Tibial nerve (tissue), 4 donors: ENCODE measurements at places on chromosomes 7 and 10. TPM values are rescaled to one million over a fixed set of nuclear protein-coding genes. Genes with fewer than 3 reads are reported as not detected.

DNA sequence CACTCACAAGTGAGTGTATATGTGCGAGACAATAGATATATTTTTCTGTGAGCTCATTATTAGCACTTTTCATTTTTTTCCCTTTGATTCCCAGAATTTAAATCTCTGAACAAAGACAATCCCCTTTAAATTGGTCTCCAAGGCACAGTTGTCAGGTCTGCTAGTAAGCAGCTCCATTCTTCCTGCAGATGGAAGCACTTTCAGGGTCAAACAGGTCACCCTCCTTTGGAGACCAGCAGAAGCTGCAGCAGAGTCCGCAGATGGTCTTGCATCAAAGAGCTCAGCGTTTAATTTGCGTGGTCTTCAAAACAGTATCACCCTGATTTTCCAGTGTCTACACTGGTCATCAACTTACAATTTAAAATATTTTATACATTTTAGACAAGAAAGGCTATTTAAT is 543.8 kb downstream of the ARL4A start:
- no peaks in the 10 kb centered on the region for H3K27me3 ChIP-seq
- no peak overlapping the region for H3K4me3 ChIP-seq
- no peaks in the 10 kb centered on the region for H3K36me3 ChIP-seq
- no peak for DNase-seq
- H3K27ac ChIP-seq: no peak overlapping the region
- peaks cover 6% of the 10 kb centered on the region for H3K4me1 ChIP-seq

DNA sequence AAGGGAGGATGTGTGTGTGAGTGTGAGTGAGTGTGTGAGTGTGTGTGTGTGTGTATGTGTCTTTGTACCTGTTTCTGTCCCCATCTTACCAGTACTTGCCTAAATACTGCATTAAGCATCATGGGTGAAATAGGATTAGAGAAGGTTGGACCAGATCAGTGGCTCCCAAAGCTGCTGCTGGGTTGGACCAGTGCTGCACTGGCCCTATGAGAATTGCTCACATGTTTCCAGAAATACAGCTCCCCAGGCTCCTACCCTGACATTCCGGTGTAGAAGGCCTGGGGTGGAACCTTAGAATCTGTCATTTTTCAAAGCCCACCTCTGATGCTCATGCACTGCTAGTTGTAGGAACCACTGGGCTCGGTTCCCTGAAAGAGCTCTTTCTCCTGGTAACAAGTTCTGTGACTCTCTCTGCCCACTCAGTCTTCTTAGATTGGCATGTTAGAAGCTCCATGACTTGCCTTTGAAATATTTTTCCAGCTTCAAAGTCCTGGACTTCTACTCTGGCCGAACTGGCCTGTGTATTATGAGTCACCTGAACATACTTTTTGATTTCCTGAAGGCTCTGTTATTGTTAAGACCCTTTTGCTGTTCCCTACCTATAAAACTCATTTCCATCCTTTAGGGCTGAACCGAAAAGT is 224.7 kb downstream of the CUX1 start:
- H3K27me3 ChIP-seq: no peaks in the 10 kb centered on the region
- H3K36me3 ChIP-seq: no peaks in the 10 kb centered on the region
- peaks cover 10% of the 10 kb centered on the region for H3K4me1 ChIP-seq
- no peak for DNase-seq
- peak overlapping the region; percentile 70 for H3K27ac ChIP-seq

GRCh38 chr7:105769901-105770628 is 106.3 kb downstream of the ATXN7L1 start:
- DNase-seq: no peak
- no peaks in the 10 kb centered on the region for H3K27me3 ChIP-seq
- no peak overlapping the region for H3K27ac ChIP-seq
- no peaks in the 10 kb centered on the region for H3K36me3 ChIP-seq

- no peak overlapping the region for H3K4me3 ChIP-seq
- no peak for DNase-seq
- no peak overlapping the region for H3K27ac ChIP-seq
Measured at GRCh38 chr10:13631594-13631993, 44.8 kb downstream of the PRPF18 start.

DNA sequence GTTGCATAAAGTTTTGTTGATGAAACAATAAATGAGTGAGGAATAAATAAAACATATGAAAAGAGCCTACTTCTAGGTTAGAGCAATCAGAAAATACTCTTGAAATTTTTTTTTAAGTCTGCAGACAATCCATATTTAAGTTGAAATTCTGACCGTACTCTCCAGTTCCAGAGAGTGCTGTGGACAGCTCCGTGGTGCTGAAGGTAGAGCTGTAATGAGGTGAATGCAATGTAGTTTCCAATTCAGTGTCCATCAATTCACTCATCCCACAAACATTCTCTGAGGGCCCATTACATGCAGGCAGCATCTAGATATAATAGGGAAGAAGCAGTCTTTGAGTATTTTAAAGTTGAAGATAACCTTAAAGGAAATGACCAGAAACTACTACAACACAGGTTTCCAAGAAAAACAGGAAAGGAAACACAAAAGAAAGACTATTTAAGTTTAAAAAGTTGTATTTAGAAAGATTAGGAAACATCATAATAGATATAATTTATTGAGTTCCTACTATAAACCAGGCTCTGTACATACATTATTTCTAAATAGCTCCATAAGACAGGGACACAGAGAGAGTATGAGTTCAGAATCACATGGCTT is 44.0 kb upstream of the CRTAC1 start:
- H3K27ac ChIP-seq: no peak overlapping the region
- H3K36me3 ChIP-seq: no peaks in the 10 kb centered on the region
- no peak for DNase-seq
- H3K4me1 ChIP-seq: no peaks in the 10 kb centered on the region
- no peaks in the 10 kb centered on the region for H3K27me3 ChIP-seq

DNA sequence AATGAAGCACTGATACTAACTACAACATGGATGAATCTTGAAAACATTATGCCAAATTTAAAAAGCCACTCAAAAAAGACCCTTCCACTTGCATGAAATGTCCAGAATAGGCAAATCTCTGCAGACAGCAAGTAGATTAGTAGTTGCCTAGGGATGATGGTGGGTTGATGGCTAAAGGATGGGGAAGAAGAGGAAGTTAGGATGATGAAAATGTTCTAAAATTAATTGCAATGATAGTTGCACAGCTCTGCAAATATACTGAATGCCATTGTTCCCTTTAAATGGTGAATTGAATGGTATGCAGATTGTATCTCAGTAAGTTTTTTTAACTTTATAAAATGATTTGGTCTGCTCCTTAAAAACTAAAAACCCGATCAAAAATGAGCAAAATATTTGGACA is 7.3 kb upstream of the LIPA start:
- no peak for DNase-seq
- no peak overlapping the region for H3K4me3 ChIP-seq
- no peaks in the 10 kb centered on the region for H3K36me3 ChIP-seq
- H3K27me3 ChIP-seq: no peaks in the 10 kb centered on the region

GRCh38 chr10:34727595-34728033 is 87.5 kb downstream of the PARD3 start:
- no peak overlapping the region for H3K27ac ChIP-seq
- DNase-seq: peak; percentile 19
- H3K4me1 ChIP-seq: peaks cover 67% of the 10 kb centered on the region
- H3K4me3 ChIP-seq: no peak overlapping the region
- no peaks in the 10 kb centered on the region for H3K36me3 ChIP-seq

- no peak for DNase-seq
- H3K36me3 ChIP-seq: no peaks in the 10 kb centered on the region
- no peak overlapping the region for H3K27ac ChIP-seq
- H3K27me3 ChIP-seq: no peaks in the 10 kb centered on the region
- no peaks in the 10 kb centered on the region for H3K4me1 ChIP-seq
- H3K4me3 ChIP-seq: no peak overlapping the region
Measured at GRCh38 chr7:101422356-101423195, 59.9 kb downstream of the COL26A1 start.

DNA sequence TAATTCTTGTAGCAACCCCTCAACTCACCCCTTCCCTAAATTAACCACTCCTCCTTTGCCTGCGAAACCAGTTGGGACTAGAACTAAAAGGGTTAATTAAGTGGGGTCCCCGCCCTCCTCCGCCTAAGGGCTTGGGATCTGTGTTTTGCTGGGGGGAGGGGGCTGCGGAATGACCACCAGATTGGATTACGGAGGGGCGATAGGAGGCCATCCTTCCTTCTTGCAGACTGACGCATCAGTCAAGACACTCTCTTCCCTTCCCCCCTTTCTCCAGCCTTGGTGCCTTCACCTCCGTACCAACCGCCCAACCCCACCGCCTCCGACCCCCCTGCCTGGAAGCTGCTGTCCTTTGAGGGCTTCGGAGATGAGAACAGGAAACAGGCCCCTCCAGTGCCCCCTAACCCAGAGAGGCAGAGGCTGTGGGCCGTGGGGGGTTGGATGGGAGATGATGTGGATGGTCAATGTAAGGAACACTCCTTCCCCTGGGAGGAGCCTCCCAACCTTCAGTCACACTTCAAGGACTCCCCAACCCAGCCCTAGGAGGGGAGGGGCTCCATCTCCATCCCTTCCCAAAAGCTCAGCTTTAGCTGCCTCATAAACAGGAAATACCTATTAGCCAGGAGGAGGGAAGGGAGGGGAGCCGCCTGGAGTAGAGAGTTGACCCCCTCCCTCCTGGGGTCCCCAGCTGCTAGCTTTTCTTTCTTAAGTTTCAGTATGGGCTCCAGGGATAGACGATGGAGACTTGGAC is 997 bp upstream of the LDB1 start:
- no peaks in the 10 kb centered on the region for H3K36me3 ChIP-seq
- H3K4me1 ChIP-seq: peaks cover 39% of the 10 kb centered on the region
- DNase-seq: peak; percentile 47
- no peaks in the 10 kb centered on the region for H3K27me3 ChIP-seq
- H3K27ac ChIP-seq: peak overlapping the region; percentile 92
- peak overlapping the region; percentile 96 for H3K4me3 ChIP-seq

DNA sequence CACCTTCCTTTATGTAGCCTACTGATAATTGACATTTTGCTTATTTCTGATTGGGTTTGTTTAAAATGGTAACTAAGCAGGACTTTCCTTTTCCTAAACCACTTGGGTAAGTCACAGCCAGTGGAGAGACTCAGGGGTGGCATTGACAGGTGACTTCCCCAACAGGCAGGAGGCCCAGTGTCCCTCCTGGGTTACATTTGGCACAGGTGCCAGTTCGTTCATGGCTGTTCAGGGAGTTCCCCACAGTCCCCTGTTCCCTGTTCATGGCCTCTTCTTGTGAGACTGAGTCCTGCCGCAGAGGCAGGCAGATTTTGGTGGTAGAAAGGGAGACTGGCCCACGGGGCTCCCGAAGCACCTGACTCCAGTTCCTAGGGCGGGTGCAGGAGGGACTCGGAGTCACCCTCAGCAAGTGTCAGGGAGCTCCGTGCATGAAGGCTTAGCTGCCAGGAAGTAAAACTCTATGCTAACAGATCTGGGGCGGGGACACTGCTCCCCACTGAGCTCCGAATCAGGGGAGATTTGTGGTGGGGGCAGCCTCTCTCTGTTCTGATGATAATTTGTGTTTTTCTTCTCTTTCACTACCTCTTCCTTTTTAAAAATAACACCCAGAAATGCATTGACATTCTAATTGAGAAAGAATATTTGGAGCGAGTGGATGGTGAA is 84.1 kb downstream of the EZH2 start:
- no peak overlapping the region for H3K27ac ChIP-seq
- no peak overlapping the region for H3K4me3 ChIP-seq
- H3K36me3 ChIP-seq: peaks cover 6% of the 10 kb centered on the region
- no peak for DNase-seq

DNA sequence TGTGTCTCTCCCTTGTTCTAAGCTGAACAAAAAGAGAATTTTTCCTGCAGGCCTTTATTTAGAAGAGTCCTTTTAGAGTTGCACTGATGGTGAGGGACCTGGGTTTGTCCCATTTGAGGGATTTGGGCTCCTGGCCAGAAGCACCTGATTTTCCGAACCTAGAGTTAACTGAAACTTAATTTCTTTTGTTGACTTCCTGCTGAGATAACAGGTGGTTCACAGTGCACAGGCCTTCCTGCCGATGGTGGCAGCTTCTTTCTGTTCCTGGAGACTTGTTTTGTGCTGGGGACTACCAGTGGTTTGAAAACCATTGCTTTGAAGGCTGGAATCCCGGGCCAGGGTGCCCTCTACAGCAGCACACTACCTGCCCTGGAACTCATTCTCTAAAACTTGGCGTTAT is 99.2 kb downstream of the SUGCT start:
- no peak overlapping the region for H3K4me3 ChIP-seq
- H3K36me3 ChIP-seq: no peaks in the 10 kb centered on the region
- no peaks in the 10 kb centered on the region for H3K27me3 ChIP-seq
- H3K4me1 ChIP-seq: no peaks in the 10 kb centered on the region

DNA sequence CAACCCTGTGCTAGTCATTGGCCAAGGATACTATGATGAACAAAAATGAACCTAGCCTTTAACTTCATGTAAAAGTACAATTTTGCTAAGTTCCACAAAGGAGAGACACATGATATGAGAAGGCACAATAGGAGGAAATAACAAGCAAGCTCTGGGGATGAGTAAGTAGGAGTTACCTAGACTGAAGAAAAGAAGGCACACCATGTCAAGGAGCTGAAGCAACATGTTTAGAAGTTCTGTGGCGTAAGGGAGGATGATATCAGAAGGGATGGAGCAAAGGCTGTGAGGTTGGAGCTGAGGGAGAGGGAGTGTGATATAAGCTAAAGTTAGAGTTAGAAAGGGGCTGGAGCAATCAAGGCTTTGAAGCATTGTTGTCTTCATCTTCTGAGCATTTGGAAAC is 25.6 kb downstream of the KIFBP start:
- no peak for DNase-seq
- H3K27ac ChIP-seq: no peak overlapping the region
- no peaks in the 10 kb centered on the region for H3K4me1 ChIP-seq
- H3K4me3 ChIP-seq: no peak overlapping the region
- H3K27me3 ChIP-seq: no peaks in the 10 kb centered on the region

DNA sequence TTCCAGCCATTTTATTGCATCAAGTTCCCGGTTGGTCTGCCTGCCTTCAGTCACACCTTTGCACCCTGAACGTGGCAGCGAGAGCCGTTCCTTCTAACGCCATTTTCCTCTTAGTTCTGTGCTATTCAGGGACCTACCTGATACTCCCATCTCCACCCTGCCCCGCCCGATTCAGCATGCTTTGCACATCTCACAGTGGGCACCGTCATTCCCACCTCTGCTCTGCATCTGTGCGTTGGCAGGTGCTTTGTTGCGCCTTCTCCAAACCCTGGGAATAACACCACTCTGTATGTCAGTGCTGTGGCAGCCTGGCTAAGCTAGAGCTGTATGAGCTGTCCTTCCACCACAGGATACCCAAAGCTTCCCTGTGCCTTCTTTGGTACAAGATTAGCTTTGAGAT is 96.8 kb downstream of the ACTR3B start:
- H3K36me3 ChIP-seq: peaks cover 56% of the 10 kb centered on the region
- H3K4me1 ChIP-seq: no peaks in the 10 kb centered on the region
- H3K27ac ChIP-seq: no peak overlapping the region

DNA sequence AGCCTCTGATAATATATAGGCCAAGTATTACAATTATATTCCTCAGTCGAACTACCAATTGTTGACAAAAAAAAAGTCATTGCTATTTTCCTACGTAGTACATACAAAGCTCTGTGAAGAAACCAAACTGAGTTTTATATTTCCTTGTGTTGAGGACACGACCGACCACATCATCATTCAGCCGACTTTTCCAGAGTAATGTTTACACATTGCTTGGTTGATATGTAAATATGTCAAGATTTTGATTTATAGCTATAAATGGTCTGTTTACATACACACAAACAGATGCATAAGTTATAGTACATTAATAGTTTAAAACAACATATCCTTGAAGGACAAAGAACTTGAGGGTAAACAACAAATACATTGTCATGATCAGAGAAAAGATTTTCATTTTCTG is 121.5 kb downstream of the CRPPA start:
- H3K36me3 ChIP-seq: no peaks in the 10 kb centered on the region
- no peaks in the 10 kb centered on the region for H3K27me3 ChIP-seq
- no peak overlapping the region for H3K4me3 ChIP-seq

TUBAL3 gene
- total RNA-seq: not detected

NDUFA5 gene
- 56.6 TPM for total RNA-seq

SFRP5 gene
- 440 TPM for total RNA-seq

ADARB2 gene
- total RNA-seq: 8.4 TPM

NRAP gene
- total RNA-seq: not detected

CPN1 gene
- not detected for total RNA-seq
